ENCODE measurements at places on chromosomes 6 and 20.
A peak's percentile ranks its signal among the peaks of the same experiment; 100 is the strongest.

GRCh38 chr6:90175627-90176538 lies 120.8 kb downstream of the BACH2 start:
- DNase-seq = peak; percentile 49

DNA sequence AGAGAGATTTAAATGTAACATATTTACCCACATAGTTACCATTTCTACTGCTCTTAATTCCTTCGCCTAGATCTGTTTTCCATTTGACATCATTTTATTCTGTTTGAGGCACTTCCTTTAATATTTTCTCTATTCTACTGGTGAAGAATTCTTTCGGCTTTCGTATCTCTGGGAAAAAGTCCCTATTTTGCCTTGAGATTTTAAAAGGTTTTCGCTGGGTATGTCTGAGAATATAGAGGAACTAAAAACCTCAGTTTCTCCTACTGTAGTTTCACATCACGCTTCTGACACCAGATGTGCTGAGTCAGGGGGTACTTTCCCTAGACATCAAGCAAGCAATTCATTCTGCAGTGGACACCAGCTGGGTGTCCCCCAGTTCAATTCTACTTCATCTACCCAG lies 61.7 kb downstream of the E2F3 start:
- DNase-seq = no peak

DNA sequence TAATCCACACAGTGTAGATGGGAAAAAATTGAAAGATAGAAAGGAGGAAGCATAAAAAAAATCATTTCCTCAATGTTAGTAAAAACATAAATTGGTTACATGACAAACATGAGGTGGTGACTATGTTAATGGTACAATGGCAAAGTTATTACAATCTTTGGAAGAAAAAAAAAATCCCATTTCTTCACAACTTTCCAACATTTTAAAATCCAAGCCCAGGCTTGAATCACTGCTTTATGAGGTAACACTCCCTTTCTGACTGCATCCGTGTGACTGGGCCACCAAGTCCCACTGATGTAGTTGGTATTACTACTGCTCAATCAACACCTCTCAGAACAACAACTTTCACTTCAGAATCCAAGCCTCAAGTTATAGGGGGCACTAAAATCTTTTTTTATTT lies 160.4 kb downstream of the BTBD9 start:
- DNase-seq = no peak

DNA sequence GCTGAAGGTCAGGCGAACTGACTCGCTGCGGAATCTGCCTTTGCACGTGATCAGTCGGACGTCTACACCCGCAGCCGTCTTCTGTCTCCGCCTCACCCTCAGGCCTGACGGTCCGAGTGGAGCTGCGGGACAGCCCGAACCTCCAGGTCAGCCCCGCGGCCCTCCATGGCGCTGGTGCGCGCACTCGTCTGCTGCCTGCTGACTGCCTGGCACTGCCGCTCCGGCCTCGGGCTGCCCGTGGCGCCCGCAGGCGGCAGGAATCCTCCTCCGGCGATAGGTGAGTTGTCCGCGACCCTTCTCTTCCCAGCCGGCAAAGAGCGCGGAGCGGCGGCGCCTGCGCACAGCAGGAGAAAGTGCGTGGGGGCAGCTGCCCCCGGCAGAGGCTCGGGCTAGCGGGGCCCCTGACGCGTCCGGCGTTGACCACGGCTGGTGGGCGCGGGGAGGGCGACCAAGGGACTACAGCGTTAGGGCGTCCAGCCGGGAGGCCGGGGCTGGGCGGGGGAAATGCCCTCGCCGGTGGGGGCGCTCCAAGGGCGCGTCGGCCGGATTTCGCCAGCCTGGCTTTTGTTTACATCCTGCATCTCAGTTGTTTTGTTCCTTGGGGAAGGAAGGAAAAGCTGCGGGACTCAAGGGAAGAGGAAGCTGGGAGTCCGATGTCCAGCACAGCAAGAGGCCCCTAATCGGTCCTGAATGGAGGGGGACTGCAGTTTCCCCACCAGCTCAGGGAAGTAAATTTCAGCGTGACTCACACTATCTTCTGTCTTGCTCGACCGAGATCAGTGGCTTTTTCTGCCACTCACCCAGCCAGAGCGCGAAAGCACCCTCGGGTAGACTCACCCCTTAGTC lies at the start of gene SMPDL3A:
TSS of gene SMPDL3A (plus strand) at position 77 of the 846 bp plus-strand sequence. CDS start at position 166, 89 bp downstream.
- DNase-seq = no peak

GRCh38 chr6:129575378-129576118 lies 134.4 kb downstream of the ARHGAP18 start:
- DNase-seq = no peak

- DNase-seq = no peak
Observed at GRCh38 chr6:141682391-141682790, 450.3 kb upstream of the GJE1 start.

GRCh38 chr6:28742668-28743270 lies 181.0 kb downstream of the TRIM27 start:
- DNase-seq = no peak

DNA sequence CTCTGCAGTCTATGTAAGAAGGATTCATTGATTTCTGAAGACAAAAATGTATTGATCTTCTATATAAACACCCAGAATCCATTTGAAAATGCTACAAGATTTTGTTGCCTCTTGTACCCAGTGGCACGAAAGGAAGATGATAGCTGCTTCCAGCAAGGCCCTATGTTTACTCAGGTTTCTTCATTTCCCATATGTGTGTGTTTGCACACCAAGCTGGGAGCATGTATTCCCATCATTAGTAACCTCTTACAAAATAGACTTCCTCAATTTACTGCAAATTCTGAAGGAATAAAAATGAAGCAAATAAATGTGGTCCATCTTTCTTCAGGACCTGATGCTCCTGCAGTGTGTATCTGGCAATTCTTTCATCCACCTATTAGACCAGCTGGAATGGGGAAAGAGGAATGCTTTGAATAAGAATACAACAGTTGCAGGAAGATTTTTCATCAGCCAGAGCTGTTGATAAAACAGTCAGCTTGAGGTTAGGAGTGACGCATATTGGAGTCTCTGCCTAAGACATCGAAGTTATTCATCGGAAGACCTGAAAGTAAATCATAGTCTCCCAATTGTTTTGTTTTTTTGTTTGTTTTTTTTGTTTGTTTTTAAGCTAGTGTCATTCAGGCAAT lies 132.3 kb downstream of the PDE7B start:
- no peak for DNase-seq

- DNase-seq = peak; percentile 58
Observed at GRCh38 chr6:52839124-52840055, 1.2 kb downstream of the GSTA5 start.

GRCh38 chr20:54063992-54064676 lies 6.3 kb downstream of the BCAS1 start:
- peak; percentile 66 for DNase-seq

- DNase-seq = peak; percentile 61
Observed at GRCh38 chr20:2451939-2452732, 18.5 kb downstream of the SNRPB start.

DNA sequence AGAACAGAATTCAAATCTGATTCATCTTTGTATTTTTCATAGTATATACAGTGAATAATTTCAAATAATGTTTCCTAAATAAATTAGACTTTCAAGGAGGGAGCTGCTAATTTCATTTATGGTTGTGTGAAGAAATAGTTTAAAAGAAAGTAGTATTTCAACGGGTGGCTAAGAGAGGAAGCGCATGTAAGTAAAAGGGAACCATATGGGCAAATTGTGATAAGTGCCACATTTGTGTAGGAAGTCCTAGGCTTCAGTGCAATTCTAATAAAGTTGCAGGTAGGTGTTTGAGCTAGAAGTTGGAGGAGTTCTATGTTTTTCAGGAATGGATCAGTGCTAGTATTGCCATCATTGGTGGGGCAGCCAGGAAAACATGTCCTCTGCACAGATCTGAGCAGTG lies 178.8 kb upstream of the PRDM1 start:
- DNase-seq = no peak

DNA sequence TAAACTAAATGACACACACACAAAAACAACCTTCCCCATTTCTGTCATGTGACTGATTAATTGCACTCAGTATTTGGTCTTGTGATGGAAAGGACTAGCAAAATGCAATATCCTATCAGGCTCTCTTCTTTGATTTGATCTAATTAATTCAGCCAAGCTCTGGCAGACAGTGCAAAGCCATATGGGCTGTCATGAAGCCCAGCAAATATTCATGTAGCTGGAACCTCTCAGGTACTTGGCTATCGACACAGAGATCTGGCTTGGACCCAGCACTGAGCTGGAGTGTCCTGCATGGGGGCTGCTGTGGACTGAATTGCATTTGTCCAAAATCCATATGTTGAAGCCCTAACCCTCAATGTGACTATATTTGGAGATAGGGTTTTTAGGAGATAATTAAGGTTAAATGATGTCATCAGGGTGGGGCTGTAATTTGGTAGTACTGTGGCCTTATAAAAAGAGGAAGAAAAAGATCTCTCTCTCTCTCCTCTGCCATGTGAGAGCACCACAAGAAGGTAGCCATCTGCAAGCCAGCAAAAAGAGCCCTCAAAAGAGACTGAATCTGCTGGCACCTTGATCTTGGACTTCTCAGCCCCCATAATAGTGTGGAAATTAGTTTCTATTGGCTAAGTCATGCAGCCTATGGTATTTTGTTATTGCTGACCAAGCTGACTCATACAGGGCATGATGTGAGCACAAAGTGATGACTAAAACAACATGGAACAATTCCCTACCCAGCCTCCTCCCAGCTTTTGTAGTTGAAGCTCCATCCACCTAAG lies 77.1 kb downstream of the STMND1 start:
- no peak for DNase-seq

DNA sequence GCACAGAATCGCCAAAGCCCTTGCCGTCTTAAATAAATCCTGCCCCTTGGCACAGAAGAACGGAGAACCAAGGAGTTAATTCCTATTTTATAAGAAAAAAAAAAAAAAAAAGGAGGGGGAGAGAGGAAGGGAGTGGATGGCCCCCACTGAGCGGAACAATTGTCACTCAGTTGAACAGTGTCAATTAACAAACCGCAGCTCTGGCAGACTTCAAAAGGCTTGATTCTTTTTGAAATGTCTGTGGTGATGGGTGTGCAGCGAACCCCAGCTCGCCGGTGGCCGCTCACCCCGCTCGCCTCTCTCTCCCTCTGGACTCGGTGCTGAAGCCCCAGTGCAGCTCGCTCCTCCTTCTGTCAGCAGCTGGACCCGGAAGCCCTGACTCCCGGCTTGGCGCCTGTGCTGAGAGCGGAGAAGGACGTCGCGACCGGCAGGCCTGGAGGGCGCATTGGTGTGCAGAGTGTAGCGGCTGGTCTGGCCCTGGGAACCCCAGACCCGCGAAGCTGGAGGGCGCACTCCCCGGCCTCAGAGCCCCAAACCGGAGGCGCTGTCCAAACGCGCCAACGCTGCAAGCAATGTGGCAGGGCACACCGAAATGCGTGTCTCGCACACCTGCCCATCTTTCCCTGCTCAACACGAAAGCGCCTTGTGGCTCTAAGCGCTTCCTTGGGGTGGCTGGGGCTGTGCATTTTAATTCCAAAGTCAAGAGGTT lies 3.4 kb downstream of the LINC00237 start:
- no peak for DNase-seq

DNA sequence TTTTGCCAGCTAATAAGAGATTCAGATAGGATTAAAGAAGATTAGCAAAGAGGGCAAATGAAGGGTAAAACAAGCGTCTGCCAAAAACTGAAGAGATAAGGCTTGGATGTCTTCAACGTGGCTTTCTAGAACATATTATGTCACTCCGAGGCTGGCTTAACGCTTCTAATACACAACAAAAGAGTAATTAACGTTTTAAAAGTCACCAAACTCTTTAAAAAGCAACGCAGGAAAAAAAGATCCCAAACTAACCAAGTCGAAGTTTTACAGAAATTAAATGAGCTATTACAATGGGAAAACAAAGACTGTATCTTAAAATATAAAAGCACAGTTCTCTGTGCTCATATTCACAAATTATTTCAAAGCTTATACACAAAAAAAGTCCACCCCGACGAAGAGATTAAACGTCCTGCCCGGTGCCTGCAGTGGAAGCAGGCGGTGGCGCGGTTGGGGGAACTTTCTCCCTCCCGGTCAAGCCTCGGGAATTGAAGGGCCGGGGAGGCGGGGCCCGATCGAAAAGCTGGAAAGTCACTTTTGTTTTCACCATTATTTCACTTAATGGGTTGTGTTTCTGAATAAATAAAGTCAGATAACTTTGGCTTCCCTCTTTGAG lies 1.2 kb downstream of the MAK start:
- no peak for DNase-seq

- peak; percentile 77 for DNase-seq
Observed at GRCh38 chr6:30742316-30743098, at the start of gene FLOT1. Gene FLOT1 (minus strand): TSS chr6:30742687. CDS start chr6:30742189, 498 bp downstream.

DNA sequence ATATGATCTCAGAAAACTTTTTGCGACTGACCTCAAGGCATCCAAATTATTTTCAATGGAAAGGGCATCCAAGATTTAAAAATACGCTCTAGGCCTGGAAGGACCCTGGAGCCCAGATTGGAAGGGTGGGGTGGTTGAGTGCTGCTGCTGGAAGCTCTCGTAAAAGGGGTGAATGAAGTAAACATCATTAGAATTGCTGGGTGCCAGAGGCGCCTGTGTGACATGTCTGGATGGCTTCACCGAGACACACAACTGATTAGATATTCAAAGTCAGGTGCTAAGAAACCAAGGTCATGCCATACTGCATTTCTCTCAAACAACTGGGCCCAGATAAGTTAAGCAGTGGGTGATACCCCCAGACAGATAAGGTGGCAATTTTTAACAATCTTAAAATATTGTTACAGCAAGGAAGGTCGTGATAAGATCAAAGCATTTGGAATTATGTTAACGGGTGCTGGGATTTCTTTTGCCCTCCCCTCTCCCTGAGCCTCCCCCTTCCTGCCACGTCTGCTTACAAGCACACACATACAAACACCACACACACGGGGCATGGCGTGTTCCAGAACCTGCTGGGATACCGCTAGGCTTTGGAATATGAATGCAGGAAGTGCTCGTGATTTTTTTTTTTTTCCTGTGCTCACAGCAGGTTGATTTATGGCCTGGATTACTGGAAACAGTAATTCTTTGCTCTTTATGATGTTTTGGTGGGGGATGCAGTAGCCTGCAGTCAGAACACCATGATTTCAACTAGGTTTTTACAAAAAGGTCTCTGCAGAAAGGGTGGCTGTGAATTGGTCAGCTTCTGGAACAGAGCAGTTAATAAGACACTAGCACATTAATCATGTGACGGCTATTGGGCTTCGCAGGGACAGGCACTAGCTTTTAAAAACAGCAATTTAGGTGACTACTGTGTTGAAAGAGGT lies 551.2 kb downstream of the QKI start:
- no peak for DNase-seq

GRCh38 chr6:95017922-95018321 lies 559.4 kb upstream of the MANEA start:
- DNase-seq = no peak
